Iris pigment epithelial cell (primary cell): ENCODE measurements at places on chromosomes 1 and 21.

- DNase-seq: peak; percentile 64
Measured at GRCh38 chr1:77876884-77877283, 11.5 kb upstream of the NEXN start.

GRCh38 chr1:54610048-54610447 lies 13.3 kb downstream of the FAM151A start:
- peak; percentile 34 for DNase-seq

- DNase-seq: peak; percentile 55
Measured at GRCh38 chr1:35810096-35810881, 2.5 kb downstream of the AGO4 start.

DNA sequence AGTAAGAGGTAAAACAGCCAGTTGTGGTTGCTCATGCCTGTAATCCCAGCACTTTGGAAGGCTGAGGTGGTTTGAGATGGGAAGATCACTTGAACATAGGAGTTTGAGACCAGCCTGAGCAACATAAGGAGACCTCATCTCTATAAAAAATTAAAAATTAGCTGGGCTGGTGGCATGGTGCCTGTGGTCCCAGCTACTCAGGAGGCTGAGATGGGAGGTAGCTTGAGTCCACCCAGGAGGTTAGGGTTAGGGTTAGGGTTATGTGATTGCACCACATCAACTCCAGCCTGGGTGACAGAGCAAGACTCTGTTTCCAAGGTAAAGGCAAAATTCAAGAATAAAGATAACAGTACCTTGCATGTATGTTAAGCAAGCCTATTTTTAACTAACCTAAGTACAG lies 3.5 kb downstream of the SAMSN1 start:
- DNase-seq: no peak

DNA sequence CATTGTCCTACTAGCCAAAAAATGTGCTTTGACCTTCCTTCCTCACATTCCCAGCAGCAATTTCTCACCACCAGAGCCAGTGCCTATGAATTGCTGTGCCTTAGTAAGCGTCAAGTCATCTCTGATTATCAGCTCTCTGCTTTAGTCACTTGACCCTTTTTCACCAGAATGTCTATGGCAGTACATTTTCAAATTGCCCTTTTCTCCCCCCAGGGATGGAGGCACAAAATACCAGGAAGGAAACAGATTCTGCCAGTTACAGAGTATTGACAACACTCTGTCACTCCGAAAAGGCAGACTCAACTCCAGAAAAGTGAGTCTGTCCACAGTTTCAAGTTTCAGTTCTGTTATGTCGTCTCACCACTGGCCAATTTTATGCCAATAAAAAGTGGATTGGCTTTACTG lies 167.4 kb downstream of the TNFSF18 start:
- DNase-seq: no peak

- peak; percentile 67 for DNase-seq
Measured at GRCh38 chr1:172320733-172321132, 99.8 kb upstream of the C1orf105 start.

GRCh38 chr1:99751877-99752504 lies 14.4 kb downstream of the FRRS1 start:
- no peak for DNase-seq

DNA sequence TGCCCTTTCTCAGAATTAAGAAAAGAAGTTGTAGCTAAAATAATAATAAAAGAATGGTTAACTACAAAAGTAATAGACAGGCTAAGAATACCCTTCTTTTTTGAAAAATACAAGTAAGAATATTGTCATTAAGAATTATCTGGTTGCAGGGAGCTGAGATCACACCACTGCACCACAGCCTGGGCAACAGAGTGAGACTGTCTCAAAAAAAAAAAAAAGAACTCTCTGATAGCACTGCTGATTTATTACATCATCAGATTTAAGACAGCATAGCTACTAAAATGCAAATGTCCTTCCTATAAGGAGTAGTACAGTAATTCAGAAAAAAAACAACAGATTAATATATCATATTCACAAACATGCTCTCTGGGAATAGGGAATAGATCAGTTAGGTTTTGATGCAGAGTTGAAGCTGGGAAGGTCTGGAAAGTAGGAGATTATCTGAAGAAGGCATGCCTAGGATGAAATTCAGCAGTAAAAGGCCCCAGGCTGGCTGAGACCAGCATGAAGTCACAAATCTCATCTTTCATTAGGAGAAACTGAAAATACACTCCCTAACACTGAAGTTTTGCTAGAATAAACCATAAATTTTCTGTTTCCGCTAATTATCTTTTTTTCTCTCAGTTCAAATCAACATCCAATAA lies 30.7 kb upstream of the ANGPTL1 start:
- DNase-seq: no peak
